ENCODE measurements at places on chromosomes 3 and 15.

DNA sequence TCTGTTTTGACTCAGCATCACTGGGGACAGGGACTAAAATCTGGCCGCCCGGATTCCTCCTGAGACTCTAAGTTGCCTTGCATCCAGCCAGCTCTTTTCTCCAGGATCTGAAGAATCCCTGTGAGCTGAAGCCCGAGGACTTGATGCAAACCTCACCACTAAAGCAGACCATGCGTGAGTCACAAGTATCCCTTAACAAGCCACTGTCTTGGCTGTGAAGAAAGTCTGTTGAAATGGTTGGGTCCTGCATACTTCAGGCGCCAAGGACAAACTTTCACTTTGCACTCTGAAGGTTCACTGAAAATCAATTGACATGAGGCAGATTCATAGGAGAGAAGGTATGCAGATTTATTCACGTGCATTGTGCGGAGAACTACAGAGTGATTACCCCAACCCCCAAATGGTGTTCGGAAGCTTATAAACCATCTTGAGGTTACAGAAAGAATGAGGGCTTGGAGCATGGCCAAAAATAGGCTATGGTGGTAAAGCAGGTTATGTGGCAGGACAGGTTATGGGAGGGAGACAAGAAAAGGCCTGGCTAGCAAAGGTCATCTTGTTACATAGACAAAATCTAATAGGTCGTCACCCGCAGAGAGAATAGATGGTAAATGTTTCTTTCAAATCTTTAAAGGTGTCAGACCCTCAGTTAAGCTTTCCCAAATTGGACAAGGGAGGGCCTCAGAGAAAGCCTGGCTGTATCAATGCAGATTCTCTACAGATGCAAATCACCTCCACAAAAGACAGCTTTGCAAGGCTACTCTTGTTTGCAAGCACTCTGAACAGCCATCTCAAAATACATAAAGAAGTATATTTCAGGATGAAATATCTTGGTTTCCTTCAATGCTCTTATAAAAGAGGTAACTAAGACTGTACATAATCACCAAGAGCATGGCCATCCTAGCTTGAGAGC lies 126.3 kb upstream of the PLAAT1 start:
- DNase-seq = no peak

DNA sequence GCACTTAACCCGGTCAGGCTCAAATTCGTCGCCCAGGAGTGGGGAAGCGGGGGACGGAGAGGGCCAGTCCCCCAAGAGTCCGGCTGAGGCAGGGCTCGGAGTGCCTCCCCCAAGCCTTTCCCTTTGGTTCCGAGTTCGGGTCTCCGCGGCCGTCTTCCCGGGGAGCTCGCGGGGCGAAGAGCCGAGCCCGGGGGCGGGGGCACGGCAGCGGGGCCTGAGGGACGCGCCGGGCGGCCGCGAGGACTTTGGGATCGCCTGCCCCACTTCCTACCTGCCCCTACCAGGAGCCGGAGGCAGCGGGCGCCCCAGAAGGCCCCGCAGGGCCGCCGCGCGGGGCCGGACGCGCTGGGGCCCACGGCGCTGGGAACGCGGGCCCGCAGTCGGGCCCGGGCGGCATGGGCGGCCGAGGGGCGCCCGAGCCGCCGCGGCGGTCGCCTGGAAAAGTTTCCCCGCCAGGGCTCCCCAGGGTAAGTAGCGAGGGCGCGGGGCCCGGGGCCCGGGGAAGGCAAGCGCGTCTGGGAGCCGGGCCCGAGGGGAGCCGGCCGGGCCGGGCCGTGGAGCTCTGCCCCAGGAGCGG lies 2.8 kb downstream of the FURIN start:
- no peak for DNase-seq

GRCh38 chr15:35168464-35168863 lies 83.4 kb upstream of the NANOGP8 start:
- DNase-seq = no peak

GRCh38 chr3:171522651-171523050 lies 62.4 kb upstream of the TNIK start:
- DNase-seq = no peak

- no peak for DNase-seq
These were observed 50.1 kb downstream of the SYN2 start for GRCh38 chr3:12054245-12054644.

DNA sequence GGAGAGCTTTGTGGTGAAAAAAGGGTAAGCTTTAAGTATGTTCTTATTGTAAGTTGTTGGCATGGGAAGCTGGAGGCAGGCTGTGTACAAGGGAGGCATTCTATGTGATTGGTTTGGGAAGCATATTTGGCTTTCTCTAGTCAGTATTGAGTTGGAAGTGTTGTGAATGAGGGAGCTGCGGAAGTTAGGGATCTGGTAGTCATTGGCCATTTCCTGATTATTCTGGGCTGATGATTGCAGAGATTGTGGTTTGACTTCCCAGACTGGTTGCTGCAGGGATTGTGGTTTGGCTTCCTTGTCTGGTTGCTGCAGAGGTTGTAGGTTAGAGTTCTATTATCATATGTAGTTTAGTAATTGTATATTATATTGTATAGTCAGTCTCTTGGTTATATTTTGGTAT lies 21.0 kb downstream of the STXBP5L start:
- DNase-seq = no peak

DNA sequence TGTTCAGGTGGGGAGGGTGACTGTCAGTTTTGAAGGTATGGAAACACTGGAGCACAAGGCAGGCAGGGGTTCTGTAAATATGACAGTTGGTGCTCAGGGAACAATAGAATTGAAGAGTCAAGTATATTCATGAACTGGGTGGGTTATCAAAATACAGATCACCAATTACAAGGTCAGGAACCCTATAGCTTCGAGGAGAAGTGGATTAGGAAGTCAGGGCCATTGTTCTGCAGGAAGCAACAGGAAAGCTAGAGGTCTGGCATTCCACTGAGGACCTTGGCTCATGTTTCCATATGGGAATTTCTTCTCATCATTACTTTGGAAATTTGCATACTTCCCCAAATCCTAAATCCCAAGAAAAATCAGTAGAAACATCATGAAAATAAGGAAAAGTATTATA lies 125.9 kb downstream of the MYRIP start:
- DNase-seq = no peak

Data from Ammon's horn (tissue), 1 donor.